Cerebellar nuclear complex (tissue), 1 donor: ENCODE measurements at places on chromosomes 11 and 22.

GRCh38 chr11:79265756-79266322 is 175.0 kb downstream of the TENM4 start:
- DNase-seq: no peak

DNA sequence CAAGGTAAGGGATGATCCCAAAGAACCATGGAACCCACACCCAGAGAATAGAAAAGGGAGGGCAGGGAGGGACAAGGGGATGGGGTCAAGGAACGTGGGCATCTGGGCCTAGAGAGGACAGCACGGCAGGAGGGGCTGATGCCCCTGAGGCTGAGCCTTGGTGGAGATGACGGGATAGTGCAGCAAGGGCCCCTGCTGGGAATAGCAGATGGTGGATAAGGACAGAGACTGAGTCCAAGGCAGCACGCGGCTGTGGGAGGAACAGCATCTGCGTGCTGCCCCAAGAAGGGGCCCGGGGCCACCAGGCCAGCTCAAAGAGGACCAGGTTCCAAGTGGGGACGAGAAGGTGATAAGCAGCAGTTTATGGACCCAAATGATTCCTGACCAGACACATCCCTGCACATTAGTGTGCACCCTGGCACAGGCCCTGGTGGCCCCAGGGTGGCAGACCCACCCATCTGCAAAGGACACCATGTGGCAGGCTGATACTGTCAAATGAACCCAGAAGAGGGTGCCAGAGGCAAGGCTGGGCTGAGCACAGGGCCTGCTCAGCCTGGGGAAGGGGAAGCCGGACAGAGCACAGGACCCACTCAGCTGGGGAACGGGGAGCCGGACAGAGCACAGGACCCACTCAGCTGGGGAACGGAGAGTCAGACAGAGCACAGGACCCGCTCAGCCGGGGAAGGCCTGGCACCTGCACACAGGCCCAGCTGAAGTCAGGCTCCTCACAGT is 12.8 kb upstream of the TESMIN start:
- no peak for DNase-seq

- DNase-seq: no peak
Observed at GRCh38 chr11:119796363-119797060, 67.5 kb upstream of the NECTIN1 start.

GRCh38 chr22:27581236-27581635 is 220.3 kb downstream of the MN1 start:
- DNase-seq: no peak

GRCh38 chr11:78653294-78653909 is 78.7 kb upstream of the NARS2 start:
- DNase-seq: no peak

DNA sequence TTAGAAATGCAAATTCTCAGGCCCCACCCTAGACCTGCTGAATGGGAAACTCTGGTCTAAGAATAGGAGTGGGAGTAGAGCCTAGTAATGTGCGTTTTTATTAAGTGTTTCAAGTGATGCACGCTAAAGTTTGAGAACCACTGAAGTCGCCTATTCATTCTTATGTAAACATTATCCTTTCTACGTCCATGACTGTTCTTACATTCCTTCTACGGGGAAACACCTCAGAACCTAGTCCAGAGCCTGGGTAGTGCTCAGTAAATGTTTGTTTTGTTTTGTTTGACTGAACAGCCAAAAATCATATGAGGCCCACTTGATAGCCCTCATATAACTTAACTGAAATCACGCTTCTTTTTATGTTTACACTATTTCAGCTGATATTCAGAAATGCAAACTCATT is 29.8 kb downstream of the VSIG10L2 start:
- DNase-seq: no peak

DNA sequence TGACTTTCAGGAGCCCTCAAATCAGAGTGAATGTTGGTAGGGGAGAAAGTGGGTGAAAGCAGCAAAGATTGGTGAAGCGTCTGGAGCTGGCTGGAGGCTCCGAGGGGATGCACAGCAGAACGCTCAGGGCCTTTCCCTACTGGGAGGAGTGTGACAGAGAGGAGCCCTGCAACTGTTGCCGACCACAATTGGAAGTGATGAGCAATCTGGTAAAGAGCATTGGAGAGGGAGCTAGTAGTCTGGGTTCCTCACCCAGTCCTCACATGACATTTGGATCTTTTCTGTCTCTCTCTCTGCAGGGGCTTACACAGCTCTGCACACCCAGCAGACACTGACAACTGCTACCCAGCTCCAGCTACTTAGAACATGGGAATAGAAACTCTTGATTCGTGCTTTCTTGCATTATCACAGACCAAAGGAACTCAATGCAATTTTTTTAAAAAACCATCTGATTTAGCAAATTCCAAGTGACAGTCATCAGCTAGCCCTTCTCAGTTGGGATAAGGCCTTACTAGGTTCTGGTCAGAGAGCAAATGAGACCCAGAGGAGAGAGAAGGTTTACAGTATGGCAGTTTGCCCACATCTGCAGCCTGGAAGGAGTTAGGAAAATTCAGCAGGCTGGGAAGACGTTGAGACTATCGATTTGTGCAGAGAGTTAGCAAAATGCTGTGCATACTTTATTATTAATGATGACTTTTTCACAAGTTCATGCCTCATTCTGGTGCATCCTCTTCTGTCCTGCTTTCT is 278.0 kb upstream of the PLET1 start:
- no peak for DNase-seq

DNA sequence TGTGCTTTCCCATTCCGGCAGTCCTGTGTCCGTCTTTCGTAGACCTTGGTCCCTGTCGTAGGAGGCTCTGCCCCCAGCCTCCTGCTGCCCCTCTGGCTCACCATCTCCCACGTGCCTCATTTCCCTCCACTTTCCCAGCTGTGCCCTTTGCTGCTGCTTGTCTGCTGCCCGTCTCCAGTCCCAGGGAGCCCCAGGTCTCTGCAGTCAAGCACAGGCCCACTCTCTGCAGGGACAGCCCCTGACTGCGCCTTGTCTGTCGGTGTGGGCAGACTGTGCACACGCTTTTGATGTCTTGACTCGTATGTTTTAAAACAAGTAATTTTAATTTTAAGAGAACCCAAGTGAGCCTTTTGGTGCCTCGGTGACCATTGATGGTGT is 12.4 kb downstream of the DGCR8 start:
- DNase-seq: no peak

- no peak for DNase-seq
Observed at GRCh38 chr11:16632295-16633200, 105.9 kb upstream of the C11orf58 start.

DNA sequence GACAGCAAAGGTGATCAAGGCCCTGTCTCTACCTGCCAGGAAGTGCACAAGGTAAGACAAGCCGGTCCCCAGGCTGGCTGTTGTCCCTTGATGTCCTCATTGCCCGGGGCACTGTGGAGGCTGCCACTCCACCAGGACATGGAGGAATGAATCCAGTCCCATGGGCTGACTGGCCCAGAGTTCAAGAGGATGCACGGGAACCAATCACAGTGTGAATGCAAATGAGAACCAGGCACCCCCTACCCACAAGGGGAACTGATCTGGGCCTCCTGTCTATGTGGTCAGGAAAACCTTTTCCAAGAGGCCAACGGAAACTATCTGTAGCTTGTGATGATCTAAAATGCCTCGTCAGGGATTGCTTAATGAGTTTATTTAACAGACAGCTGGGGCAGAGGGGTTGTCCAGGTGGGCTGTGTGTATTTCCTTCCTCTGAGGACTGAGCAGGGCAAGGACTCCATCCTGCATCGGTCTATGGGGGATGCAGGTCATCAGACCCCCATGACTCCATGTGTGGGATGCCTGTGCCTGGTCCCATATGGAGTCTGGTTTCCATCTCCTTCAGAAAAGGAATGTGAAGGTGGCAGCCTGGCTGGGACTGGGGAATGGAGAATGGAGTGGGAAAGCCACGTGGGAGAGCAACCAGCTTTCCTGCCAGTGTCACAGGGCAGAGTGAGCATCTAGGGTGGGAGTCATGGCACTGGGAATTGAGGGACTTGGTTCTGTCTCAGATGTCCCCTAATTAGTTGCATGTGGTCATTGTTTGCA is 60.5 kb downstream of the CD82 start:
- DNase-seq: no peak

GRCh38 chr22:27299181-27300085 is 502.1 kb downstream of the MN1 start:
- no peak for DNase-seq

DNA sequence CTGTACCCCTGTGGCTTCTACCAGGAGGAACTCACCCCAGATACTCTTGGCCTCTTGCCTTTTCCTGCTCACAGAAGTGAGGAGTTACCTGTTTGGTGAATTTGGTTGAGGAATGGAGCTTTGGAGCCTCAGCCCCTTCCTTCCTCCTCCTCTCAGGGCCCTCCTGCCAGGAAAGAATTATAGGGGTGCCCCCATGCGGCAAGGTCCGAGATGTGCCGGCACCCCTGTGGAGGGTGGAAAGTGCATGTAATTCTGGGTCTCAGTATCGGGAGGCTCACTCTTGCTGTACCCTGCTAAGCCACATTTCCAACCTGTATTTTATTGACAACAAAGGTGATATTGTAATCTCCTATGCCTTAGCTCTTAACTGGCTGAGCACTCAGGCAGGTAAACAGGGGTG is 13.7 kb upstream of the IGSF22 start:
- no peak for DNase-seq

GRCh38 chr11:44936525-44936924 is 14.2 kb downstream of the TP53I11 start:
- no peak for DNase-seq

- DNase-seq: no peak
Observed at GRCh38 chr11:2462543-2462985, 17.8 kb downstream of the KCNQ1 start.

DNA sequence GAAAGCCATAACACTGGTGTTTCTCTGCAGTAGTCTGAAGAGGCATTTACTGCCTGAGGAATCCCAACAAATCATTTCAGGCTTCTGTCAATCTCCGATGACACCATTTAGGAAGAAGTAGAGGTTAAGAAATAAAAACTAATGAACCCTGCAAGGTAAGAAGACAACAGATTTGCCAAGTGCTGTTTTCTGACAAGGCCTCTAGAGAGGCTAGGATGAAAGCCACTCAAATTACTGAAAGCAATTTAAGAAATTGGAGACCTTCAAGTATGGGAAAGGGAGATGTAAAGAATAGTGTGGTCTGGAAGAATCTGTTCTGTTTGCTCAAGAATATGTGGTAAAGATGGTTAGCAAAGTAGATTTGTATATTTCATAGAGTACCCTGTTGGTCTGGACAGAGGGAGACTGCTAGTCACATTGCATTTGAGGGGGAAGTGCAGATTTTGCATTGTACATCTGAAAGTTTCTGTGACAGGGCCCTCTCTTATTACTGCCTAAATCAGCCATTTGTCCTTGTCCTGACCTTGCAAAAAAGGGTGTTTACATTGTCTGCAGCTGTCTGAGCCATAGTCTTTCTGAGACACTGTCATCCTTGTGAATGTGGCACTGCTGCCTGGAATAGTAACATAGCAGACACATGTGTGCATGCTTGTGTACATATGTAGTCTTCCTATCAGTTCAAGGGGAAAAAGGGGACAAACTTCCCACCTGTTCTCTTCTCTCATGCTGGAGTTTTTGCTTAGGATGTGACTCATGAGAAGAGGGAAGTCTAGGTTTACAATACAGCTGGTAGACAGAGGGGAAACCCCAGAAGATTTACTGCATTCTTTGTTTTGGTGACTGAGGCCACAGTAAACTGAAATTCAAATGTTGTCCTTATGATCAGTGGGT is 640.2 kb upstream of the KIRREL3 start:
- DNase-seq: no peak

DNA sequence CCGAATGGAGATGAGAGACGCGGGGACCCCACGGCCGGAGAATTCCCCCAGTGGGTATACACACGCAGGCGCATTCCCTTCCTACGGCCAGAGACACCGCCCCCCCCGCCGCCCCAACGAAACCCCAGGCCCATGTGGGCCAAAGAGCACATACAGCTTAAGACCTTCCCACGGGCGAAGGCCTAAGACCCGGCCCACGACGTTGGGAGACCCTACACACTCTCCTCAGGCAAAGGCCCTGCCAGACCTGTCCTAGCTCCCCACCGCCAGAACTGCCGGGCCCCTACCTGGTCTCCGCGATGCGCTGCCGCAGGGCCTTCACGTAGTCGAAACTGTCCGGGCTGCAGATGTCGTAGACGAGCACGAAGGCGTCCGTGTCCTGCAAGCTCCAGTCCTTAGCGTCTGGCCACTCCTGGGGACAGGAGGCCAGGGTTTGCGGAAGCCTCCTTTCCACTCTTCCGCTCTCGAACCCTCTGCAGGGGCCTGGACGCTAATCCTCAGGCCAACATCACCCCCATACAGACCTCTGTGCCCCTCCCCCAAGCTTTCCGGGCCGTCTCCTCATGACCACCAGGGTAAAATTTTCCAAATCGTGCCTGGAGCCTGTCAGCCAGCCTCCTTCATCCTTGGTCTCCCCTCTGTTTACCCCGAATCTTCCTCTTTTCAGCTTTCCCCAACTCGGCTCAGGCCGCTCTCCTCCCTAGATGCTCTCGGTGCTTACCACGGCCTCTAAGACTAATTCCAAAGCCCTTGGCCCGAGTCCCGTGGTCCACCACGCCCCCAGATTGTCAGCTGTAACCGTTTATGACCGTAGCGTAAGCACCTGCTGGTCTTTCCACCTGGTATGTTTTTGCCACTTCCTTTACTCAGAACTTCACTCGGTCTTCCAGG is 1.7 kb downstream of the RASL10A start:
- DNase-seq: no peak

- no peak for DNase-seq
Observed at GRCh38 chr22:49827271-49827852, 311 bp downstream of the BRD1 start.

- no peak for DNase-seq
Observed at GRCh38 chr11:34731603-34732002, 110.7 kb downstream of the EHF start.

- DNase-seq: no peak
Observed at GRCh38 chr11:65834202-65834601, 439 bp downstream of the SNX32 start.

DNA sequence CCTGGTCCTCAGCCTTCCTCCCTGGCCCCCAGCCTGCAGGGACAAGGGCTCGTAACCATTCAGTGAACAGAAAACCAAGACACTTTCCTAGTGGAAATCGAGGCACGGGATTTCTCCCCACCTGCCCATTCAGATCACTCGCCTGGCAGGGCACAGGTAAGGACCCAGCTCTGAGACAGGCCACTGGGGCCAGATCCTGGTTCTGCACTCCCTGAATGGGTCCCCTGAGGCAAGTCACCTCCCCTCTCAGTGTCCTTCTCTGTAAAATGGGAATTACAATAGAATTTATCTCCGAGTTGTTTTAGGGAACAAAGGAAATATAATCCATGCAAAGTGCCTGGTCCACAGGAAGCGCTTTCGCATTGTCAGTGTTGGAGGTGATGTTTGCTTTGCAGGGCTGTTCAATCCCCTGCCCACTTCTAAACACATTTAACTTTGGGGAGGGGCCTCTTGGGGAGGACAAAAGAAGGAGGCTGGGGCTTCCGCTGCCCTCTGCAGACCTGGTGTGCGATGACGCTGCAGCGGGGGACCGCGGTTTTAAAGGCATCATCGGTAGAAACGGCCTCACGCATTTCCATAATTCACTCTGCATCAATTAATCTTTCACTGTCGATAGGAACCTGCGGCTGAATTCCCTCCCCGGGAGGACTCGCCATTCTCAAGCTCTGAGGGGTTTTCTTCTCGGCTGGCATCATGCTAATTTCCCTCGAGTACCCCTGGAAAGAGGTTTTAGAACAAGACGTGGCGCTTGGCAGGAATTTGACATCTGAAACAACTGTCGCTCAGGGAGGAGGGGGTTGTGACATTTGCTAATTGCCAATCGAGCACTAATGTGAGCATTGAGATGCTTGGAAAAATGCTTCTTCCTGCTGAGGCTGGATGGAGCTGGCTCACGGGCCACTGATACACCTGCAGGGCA is 70.4 kb upstream of the FGF3 start:
- no peak for DNase-seq
